ENCODE measurements at places on chromosomes 2 and 18. TPM values are rescaled to one million over a fixed set of nuclear protein-coding genes. Genes with fewer than 3 reads are reported as not detected.

The ERBB4 gene
- total RNA-seq: 11.5 TPM

The OSR1 gene
- total RNA-seq: 5.4 TPM

The KIF1A gene
- 0.65 TPM for total RNA-seq

The ANTXR1 gene
- 31.2 TPM for total RNA-seq

The TMEM163 gene
- 0.38 TPM for total RNA-seq

The C1GALT1C1L gene
- total RNA-seq: 1.1 TPM

The CXCR4 gene
- total RNA-seq: 2.0 TPM

The IL1RL1 gene
- total RNA-seq: 1.3 TPM

The FKBP1B gene
- 3.1 TPM for total RNA-seq

The MTA3 gene
- 25.6 TPM for total RNA-seq

The ABCG8 gene
- 0.11 TPM for total RNA-seq

The MAP4K3 gene
- 37.8 TPM for total RNA-seq

The OSBPL1A gene
- 79.9 TPM for total RNA-seq

The RUFY4 gene
- not detected for total RNA-seq

The CNGA3 gene
- total RNA-seq: not detected
